PC-3 (cell line): ENCODE measurements at places on chromosomes 5 and 9. TPM values are rescaled to one million over a fixed set of nuclear protein-coding genes. Genes with fewer than 3 reads are reported as not detected.
A peak's percentile ranks its signal among the peaks of the same experiment; 100 is the strongest.

SPATA31C1 gene
- total RNA-seq: not detected in 2 replicates

SPINK7 gene
- 0.15 TPM in 1 of 2 replicates, not detected in the other for total RNA-seq

LIFR gene
- total RNA-seq: 10.4 and 15.7 TPM in 2 replicates

NR5A1 gene
- not detected in 2 replicates for total RNA-seq

ZFYVE16 gene
- total RNA-seq: 7.3 and 9.7 TPM in 2 replicates

BHMT gene
- total RNA-seq: not detected in 2 replicates

SLC34A3 gene
- 1.0 and 1.5 TPM in 2 replicates for total RNA-seq

DNA sequence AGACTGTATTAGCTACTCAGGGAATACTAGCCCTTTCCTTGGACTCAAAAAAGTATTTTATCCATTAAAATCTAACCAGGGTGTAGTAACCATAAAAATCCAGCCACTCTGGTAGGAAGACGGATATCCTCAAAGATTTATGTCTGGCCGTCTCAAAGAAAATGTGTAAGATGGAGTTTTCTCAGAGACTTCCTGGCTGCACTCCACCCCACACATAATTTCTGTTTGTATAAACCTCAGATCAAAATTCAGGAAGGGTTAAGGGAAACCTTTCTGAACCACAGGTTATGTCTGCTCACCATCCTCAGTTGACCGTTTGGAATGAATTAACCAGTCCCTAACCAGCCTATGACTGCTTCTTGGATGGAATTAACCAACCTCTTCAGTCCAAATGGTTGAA, 13.8 kb upstream of the SMIM23 start:
- DNase-seq: no peak

DNA sequence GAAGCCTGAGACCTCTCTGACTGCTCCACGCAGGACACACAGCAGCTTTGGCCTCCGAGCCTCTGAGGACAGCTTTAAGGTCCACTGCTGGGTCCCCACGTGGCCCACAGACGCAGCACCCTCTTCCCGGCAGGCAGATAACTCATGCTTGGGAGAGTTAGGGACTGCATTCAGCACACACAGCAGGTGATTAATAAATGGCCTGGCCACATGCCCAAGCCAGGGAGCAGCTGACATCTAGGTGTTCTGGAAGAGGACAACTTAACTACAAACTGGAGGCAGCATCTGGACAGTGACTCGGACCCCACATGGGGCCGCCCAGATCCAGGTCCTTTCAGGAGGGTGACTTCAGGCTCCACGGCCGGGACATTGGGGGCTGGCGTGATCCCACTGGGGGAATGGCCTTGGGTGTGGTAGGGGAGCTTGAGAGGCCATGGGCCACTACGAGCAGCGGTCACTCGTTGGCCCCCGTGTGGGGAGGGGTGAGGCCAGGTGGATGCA, 11.3 kb downstream of the NINJ1 start:
- no peak for DNase-seq

- peak; percentile 20 for DNase-seq
Measured at GRCh38 chr5:79236362-79236969, 535 bp downstream of the JMY start.

GRCh38 chr9:104843644-104844240, 79.8 kb downstream of the NIPSNAP3B start:
- no peak for DNase-seq

DNA sequence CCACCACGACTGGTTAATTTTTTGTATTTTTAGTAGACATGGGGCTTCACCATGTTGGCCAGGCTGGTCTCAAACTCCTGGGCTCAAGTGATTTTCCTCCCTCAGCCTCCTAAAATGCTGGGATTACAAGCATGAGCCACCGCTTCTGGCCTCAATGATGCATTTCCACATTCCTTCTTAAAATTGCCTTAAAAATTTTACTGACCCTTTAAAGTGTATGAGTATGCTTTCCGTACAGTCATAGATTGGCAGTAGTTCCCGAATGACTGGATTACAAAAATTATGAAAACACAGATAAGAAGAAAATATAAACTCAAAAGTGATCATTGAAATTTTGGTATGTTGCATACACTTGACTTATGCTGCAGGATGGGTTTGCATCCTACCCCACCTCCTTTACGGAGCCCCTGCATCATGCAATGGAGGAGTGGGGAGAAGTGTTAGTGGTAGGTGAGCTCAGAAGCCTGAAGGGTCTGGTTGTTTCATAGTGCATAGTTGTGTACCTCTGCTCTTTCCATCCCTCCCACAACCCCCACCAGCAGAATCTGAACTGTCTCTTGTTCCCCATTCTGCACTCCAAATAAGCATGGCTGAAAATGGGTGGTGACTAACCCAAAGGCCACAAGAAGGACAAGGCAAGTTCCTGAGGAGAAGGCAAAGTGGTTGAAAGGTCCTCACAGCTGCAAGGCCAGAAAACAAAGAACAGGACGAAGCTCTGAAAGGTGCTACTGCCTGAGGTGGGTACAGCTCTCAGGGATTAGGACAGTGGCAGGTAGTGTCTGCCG, 26.8 kb downstream of the ANKRD55 start:
- DNase-seq: peak; percentile 61

GRCh38 chr5:39428640-39429039, 3.9 kb upstream of the DAB2 start:
- DNase-seq: peak; percentile 30

- no peak for DNase-seq
Measured at GRCh38 chr9:137731947-137732813, 113.4 kb downstream of the EHMT1 start.

GRCh38 chr9:131348631-131349521, 45.0 kb upstream of the PRRC2B start:
- DNase-seq: no peak

DNA sequence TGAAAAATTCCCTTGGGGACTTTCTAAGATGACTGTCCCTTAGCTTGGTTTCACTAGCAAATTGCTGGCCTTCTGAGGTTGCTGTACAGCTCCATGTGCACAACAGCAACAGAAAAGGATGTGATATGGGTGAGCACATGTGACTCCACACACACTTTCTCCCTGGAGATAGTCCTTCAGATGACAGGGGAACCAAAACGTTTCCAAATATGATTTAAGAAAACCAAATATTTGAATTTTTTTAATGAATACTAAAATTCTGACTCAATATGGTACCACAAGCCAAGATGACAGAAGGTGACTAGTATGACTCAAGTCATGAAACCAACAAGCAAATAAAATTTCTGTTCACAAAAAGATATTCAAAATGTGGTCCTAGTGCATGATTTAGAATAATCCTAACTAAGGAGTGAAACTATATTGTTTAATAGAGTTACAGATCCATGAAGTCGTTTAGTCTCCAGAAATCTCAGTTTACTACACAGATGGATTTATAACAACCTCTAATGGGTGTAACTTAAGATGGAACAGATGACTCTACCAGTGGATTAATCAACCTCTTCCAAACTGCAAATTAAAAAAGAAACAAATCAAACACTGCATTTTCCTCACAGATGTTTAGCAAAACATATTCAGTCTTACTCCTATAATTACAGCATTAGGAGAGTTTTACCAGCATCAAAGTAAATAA, 144.8 kb upstream of the PIK3R1 start:
- DNase-seq: no peak
